ENCODE measurements at places on chromosomes 2 and 18.

- DNase-seq = no peak
These were observed 119.1 kb downstream of the LYPD1 start for GRCh38 chr2:132550946-132551345.

DNA sequence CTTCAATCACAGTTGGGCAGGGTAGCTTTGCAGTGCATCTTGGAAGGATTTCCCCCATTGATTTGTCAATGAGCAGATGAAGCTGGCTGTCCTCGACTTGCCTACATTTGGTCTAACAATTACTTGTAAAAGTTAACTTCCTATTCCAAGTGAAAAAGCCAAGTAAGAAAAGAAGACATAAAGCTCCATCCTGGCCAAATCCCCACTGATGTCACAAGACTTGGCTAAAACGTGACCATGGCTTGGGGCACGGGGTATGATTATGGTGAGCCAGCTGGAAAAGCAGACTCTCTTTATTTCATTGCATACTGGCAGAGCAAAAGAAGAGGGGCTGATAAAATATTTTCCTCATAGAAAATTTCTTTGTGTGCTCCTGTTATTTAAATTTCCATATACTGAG lies 25.4 kb upstream of the PID1 start:
- DNase-seq = no peak

GRCh38 chr18:13179566-13180113 lies 38.9 kb upstream of the LDLRAD4 start:
- no peak for DNase-seq

DNA sequence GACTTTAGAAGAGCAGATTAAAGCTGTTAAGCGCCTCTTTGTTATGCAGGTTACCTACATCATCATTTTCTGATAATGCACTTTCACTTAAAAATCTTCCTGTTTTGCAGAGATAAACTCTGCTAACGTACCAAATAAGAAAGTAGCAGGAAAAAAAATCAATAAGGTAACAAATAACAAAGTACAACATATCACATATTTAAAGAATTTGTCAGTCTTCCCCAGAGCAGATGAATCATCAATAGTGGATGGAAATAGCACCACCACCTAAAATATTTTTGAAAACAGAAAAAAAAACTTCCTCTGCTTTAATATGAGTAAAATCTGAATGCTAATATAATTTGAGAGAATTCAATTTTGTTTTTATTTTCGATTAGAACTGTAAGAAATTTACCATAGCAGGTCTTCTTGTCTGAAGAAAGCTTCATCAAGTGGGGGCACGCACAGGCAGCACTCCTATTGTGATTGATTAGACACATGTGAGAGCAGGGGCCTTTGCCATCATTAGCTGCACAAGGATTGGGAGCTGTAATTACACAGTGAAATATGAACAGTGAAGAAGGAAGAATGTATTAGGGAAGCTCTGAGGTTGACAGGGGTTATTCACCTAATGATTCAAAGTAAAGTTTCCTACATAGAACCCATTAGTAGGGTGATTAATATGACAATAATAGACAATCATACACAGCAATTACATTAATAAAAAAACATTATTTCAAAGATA lies 1279.4 kb downstream of the LRP1B start:
- DNase-seq = no peak

DNA sequence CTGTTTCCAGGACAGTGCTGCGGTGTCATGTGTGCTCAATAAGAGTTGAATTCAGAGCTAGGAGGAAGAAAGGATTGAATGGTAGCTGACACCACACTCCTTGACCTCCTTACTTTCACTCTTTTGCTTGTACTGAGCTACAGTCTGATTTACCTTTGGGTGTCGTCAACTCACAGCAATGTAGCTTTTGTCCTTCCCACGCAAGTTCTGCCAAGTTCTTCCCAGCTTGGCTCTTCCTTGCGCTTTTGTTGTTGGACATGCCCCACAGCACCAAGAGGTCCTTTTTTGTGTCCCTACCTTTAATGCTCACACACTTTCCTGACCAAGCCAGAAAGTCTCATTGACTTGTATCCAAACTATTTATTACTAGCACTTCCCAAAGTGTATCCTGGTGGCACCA lies 38.3 kb upstream of the ITGB6 start:
- DNase-seq = no peak

DNA sequence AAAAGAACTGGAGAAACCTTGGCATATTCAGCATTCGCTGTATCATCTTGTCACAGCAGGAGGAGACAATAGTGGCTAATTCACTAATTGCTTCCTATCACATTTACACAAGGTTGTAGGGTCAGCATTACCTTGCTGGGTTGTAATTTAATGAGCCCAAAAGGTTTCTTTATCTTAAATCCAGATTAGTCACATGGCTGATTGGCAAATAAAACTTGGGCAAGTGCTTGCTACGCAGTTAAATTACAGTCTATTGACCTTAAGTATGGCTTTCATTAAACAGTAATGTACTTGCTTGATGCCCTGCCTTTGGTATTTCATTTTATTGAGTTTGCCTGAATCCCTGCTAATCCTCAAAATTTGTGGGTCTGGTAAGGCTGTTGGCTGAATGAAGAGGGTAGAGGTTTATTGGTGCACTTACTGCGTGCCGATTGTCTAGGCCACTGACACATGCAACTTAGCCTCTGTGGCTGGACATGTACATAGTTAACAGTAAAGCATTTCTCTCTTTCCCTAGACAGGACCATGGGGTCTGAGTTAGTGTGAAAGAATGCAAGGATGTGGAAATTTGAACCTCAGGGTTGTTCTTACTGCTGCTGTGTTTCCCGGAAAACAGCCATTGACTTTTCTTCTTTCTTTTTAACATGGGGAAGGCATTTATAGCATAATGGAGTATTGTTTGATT lies 34.3 kb downstream of the FMNL2 start:
- DNase-seq = no peak

DNA sequence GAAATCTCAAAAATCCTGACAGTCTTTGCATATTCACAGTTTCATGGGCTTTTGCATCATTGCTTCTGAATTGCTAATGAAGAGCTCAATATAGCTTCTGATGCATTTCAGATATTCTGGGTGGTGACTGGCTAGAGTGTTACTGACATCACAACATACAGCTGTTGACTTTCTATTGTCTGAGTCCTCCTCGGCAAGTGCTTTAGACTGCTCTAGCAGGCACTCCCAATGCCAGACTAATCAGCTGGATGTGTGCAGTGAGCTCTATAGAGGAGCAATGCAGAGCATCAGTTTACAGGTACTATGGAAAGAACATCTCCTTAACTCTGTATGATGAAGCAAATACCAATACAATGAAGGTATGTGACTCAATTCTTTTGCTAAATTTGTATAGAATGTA lies 54.9 kb downstream of the R3HDM1 start:
- DNase-seq = no peak

- no peak for DNase-seq
These were observed 108.0 kb downstream of the CDH19 start for GRCh38 chr18:66495844-66496243.

GRCh38 chr2:172279813-172280212 lies 147.6 kb upstream of the ITGA6 start:
- DNase-seq = no peak

DNA sequence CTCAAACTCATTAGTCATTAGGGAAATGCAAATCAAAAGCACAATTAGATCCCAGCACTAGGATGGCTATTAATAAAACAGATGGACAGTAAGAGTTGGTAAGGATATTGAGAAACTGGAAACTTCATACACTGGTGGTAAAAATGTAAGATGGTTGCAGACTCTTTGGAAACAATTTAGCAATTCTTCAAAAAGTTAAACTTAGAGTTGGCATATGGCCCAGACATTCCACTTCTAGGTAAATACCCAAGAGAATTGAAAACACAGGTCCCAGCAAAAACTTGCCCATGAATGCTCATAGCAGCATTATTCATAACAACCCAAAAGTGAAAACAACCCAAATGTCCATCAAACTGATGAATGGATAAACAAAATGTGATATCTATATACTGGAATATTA lies 84.9 kb upstream of the ZFP36L2 start:
- DNase-seq = no peak

DNA sequence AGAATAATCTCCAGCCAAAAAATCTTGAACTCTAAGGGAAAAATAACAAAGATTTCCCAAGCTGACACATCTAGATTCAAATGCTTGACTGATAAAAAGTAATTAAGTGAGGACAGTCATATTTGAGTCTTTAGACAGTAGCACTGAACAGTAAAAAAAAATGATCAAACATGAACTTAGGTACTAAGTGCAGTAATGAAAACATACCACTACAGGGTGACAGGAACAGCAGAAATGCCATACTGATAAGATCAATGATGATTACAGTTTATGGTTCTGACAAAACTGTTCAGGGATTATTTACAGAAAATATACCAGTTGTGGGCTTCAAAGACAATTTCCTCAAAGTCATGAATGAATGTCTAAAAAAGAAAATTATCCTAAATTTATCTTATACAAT lies 80.3 kb downstream of the OSBPL1A start:
- no peak for DNase-seq

- no peak for DNase-seq
These were observed 21.6 kb upstream of the SPATA3 start for GRCh38 chr2:230974096-230974913.
